ENCODE measurements at places on chromosomes 7 and 10.
A peak's percentile ranks its signal among the peaks of the same experiment; 100 is the strongest.

DNA sequence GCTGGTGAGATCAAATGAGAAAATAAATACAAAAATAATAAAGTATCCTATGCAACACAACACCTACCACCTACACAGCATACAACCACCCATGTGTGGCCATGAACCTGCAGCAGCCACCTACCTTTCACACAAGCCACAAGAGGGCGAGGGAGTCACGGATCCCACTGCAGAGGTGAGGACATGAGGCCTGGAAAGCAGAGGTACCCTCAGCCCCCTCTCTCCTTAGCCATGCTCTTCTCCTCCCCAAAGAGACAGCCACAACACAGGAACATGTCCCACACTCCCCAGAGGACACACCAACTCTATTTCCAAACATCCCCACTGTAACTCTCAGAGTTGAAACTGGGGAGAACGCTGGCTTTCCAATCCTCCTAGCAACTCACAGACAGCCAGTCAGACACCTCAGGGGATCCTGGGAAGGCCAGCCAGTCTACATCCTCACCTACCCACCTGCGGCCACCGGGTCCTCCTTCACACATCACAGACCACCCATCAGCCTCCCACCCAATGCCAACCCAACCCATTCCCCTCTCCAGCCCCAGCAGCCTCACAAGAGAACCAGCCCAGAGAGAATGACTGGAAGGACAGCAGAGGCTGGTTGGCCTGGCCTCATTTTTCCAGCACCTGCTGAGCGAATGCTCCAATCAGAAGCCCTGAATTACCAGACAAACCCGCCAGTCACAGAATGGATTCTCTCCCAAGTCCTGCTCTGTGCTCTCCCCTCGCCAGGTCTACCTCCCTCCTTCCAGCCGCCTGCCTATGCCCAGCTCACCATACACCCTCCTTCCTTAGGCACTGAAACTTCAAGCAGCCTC lies 18.4 kb downstream of the DLG5 start:
- DNase-seq: no peak

DNA sequence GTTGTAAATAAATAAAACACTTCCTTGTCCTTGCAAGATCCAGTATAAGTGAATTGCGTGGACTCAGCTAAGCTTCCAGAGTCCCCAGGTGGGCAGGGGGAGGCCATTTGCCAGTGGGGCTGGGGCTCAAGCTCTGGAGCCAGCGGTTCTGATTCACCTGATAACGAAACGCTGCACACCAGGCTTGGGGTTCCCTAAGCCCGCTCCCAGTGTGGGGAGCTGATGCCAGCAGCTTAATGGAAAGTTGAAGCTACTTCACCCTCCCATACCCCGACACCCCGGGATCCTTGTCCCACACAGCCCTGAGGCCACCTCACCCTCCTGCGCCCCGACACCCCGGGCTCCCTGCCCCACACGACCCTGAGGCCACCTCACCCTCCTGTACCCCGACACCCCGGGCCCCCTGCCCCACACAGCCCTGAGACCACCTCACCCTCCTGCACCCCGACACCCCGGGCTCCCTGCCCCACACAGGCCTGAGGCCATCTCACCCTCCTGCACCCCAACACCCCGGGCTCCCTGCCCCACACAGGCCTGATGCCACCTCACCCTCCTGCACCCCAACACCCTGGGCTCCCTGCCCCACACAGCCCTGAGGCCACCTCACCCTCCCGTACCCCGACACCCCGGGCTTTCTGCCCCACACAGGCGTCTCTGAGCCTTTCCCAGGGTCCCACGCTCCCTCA lies 30.8 kb downstream of the FKBP6 start:
- DNase-seq: no peak

DNA sequence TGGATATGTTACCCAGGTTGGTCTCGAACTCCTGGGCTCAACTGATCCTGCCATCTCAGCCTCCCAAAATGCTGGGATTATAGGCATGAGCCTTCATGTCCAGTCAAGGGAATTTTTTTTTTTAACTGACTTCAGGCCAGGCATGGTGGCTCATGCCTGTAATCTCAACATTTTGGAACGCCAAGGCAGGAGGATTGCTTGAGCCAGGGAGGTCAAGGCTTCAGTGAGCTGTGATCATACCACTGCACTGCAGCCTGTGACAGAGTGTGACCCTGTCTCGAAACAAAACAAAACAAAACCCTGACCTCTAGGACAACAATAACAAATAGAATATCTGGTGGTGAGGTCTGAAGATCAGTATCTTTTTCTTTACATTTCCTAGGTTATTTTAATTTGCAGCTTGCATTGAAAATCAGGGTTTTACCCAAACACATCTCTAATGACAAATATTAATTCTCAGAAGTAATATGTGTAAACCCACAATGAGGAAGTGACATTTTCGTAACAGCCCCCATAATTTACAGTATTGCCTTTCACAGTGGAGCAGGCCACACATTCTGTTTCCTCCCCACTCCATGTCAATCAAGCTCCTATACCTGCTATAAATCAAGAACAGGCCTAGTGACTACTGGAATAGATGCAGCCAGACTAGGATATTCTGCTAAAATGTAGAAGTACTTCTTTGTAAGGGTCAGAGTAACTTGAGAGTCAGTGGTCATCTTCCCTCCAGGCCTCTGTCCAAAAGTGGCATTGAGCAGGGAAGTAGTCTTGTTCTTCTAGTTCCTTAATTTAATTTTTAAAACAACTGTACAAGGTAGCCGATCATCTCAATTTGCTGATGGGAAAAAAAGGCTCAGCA lies 43.3 kb upstream of the ECHDC3 start:
- DNase-seq: no peak

DNA sequence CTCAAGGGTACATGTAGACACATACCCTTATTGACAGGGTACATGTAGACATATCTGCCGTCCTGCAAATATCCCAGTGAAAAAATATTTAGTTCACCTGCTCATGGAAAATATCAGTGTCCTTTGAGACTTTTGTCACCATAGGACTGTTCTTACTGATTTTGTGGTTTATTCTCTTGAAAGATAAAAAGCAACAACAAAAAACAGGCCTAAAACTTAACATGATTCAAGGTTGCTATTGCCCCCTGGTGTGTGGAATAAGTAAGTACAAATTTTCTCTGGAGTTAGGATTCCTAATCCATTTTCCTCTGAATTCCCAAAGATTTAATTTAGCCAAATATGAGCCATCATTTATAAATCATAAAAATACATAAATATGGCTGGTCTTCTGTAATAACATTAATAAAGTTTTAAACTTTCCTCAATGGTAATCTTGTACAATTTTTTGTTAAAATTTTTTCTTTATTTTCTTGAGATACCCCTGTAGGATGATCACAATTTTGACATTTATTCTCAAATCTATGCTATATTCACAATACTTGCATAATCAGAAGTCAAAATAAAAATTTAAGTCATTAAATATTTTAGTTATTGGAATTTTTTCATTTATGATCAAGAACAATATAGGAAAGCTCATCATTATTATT lies 741.4 kb upstream of the POT1 start:
- peak; percentile 7 for DNase-seq

- DNase-seq: no peak
These were observed 348.8 kb downstream of the RNLS start for GRCh38 chr10:88234297-88234696.

- peak; percentile 83 for DNase-seq
These were observed 179.4 kb upstream of the PRSS1 start for GRCh38 chr7:142569851-142570250.

- no peak for DNase-seq
These were observed 490.5 kb downstream of the TCERG1L start for GRCh38 chr10:130820880-130821482.

GRCh38 chr10:84005403-84005802 lies 133.9 kb upstream of the GHITM start:
- no peak for DNase-seq

- no peak for DNase-seq
These were observed 135.2 kb upstream of the GDF10 start for GRCh38 chr10:47164800-47165128.

DNA sequence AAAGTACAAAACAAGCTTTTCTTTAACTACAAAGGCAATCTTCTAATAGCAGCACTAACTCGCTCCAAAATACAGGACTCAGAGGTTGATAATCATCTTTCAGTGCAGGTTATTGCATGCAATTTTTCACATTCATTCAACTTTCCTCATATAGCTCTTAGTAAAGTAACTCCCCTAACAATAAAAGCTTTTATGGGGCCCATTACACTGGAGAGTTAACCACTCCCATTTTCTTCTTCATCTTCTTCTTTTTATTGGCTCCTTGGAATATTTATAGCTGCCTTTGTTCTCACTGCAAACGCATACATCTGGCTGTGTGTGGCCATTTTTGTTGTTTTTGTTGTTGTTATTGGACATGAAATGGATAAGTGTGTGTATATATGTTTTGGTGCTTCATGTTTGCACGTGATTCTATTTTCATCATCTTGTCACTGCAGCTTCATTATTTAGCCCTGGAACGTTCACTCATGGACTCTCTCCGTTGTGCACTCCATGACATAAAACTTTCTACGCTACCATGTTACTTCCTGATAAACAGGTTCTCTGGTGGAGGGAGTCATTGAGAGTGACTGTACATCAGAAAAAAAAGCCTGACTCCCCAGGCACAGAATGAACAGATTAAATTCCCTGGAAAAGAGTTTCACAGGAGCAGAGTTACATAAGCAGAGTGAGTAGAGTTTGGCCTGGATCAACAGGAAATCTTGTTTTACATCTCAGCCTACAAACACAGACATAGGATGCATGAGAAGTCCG lies 236.4 kb upstream of the SP4 start:
- no peak for DNase-seq

DNA sequence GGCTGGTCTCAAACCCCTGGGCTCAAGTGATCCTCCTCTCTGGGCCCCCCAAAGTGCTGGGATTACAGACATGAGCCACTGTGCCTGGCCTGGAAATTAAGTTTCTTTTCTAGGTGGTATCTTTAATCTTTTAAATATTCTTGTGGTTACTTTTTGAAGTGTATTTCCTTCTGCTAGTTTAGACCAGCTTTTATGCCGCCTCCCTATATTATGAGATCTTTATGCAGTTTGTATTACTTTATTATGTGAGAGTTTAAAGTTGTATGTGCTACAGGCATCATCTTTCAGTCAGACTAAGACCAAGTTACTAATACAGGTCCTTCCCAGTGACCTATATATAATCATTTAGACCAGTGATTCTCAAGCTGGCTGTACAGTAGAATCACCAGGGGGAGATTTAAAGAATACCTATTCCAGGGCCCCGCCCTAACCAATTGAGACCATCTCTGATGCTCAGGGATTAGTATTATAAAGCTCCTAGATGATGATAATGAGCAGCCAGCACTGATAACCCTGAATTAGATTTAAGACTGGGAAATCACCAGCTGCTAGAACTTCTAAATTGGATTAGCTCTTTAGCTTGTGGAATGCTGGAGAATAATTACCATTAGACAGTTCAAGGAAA lies 11.3 kb downstream of the INPP5F start:
- DNase-seq: no peak

- no peak for DNase-seq
These were observed 62.6 kb upstream of the EFCAB10 start for GRCh38 chr7:105643851-105644250.

DNA sequence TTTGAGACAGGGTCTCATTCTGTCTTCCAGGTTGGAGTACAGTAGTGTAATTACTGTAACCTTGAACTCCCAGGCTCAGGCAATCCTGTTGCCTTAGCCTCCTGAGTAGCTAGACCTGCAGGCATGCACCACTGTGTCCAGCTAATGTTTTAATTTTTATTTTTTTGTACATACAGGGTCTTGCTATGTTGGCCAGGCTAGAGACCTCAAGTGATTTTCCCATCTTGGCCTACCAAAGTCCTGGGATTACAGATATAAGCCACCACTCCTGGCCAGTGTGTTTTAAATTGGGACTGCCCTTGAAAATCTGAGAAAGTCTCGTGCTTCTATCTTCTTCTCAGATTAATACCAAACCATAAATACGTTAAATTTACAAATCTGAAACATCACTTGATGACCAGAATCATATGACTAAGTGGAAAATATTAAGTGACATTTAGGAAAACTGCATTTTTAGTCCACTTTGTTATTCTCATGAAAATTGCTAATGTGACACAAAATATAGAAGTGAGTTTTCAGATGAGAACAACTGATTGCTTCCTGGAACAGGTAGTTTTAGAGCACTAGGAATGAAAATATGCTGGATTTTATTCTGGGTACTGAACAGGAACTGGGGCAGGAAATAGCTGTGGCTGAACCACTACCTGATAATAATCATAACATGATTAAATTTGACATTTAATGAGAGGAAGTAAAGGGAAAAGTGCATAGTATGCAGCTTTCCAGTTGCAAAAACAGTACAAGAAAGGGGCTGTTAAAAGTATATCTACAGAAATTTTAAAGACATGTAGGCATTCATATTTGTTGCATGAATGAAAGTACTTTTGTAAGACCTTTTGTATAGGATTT lies 4.2 kb downstream of the PHTF2 start:
- DNase-seq: no peak

GRCh38 chr10:104899779-104900178 lies 258.7 kb downstream of the SORCS3 start:
- no peak for DNase-seq

Data from amniotic epithelial cell (primary cell).